HFFc6 (cell line): ENCODE measurements at places on chromosomes 1 and 21.
A peak's percentile ranks its signal among the peaks of the same experiment; 100 is the strongest.

DNA sequence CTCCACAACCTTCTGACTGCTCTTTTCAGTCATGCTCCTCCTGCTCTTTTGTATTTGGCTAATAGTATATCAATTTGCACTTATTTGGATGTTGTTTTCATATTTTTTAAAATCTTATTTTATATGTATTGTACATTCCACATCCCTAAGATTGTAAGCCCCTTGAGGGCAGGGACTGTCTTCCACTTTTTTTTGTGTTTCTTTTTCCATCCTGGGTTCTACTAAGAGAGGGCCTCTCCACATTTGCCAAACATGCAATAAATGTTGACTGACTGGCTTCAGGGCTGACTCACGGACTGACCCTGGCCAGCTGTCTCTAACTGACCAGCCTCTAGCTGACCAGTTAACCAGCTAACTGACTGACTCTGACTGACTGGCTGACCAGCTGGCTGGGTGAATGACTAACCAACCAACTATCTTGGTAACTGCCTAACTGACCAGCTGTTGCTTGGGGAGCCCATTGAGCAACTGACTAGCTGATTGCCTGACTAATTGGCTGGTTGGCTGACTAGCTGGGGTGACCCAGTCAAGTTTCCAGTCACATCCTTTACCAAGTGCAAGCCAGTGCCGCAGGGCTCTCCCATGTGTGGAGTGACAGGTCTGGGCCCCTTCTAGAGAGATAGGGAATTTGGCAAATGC is 16.1 kb downstream of the CSF1 start:
- peak; percentile 79 for DNase-seq

DNA sequence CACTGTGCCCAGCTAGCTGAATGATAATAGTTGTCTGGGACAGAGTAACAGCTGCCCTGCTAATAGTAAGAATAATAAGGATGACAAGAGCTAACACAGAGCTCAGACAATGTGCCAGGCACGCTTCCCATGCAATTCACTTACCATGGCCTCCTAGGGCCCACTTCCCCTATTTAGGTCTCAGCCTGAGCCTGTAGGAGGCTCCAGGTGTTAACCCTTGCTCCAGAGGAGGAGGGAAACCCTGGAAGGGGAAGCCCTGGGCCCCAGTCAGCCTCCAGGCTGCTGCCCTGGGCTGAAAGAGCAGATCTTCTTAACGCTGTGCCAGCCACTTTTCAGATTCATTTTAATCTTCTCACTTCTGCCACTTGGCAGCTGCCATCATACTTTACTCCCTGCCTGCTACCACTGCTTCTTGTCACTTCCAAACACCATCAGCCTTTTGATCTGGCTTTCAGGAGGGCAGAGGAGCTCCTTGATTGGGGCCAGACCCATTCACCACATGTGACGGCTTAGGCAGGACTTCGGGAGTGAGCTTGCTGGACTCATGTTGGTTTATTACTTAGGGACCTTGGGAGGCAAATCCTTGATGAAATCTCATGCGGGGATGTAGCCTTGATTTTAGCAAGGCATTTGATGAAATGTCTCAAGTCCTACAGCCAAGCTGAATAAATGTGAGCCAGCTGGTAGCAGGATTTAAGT is 66.7 kb upstream of the PARP1 start:
- DNase-seq: no peak

GRCh38 chr1:75053207-75053606 is 81.0 kb upstream of the LHX8 start:
- DNase-seq: no peak

DNA sequence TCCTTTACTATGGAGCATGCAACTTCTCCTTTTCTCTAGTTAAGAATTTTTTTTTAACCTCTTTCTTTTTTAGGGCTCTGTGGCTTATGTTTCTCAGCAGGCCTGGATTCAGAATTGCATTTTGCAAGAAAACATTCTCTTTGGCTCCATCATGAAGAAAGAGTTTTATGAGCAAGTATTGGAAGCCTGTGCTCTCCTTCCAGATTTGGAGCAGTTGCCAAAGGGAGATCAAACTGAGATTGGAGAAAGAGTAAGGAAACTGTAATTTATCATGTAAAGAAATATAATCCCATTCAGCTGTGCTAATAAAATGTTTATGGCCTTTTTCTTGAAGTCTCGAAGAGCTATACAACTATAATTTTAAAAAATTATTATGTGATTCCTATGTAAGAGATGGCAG is 70.1 kb downstream of the HSPA13 start:
- no peak for DNase-seq

GRCh38 chr1:94714552-94714951 is 105.6 kb upstream of the SLC44A3 start:
- DNase-seq: no peak

DNA sequence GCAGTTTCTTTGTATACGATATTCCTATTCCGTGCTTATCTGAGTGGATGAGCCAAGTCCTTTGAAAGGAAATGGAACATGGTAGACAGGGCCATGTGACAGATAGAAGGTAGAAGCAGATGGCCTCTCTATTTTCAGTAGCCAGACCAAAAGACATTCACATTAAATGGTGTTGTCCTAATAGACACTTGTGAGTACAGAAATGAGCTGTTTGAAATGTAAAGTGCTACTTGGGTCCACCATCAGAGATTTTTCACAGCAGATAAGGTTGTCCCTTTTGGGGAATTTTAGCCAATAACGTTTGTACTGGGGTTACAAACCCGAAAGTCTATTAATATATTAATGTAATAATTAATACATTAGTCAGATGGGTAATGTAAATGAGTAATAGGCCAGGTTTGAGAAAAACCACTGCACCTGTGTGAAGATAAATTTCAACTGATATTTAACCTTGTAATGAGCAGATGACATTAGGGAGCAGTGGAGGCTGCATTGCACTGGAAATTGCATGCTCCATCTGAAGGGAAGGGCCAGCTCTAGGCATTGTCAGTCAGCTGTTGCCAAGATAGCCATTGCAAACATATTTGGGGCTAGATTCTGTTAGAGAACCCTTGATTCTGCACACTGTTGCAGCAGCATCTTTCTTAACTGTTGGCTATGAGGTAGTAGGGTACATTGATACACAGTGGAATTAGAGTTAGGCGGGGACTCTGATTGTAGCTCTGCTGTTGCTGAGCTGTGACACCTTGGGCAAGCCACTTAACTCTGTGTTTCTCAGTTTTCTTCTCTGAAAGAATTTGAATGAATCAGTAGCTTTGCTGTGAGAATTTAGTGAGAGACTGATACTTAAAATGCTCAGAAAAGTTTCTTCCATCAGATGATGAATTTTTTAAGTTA is 43.8 kb downstream of the FGGY start:
- no peak for DNase-seq

DNA sequence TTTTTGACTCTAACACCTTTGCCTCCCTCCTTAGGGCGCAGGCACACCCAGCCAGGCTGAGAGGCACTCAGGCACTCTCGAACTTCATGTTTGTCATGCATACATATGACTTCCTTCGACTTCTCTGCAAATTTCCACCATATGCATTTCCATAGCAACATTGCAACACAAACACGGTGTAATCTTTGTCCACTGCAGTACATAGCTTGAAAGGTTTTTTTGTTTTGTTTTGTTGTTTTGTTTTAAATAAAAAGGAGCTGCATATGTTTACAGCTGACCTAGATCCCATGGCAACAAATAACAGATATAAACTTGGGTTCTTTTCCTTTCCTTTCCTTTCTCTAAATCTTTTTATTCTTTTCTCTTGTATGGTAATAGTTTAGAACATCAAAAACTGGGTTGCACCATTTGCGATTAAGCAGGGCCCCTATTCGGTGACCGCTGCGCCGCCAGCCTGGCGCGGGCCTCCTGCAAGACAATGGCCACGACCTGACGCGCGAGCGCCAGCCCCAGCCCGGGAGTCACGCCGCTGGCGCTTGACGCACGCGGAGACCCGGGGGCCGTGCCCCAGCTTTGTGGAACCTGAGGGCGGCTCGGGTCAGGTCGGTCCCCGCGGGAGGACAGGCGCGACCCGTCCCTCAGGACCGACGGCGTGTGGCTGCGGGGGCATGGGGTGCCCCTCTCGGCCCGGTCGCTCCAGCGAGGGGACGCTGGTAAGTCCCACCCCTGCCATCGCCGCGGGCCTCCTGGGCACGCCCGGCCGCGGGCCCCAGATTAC is 35.2 kb downstream of the CCN1 start:
- peak; percentile 16 for DNase-seq

DNA sequence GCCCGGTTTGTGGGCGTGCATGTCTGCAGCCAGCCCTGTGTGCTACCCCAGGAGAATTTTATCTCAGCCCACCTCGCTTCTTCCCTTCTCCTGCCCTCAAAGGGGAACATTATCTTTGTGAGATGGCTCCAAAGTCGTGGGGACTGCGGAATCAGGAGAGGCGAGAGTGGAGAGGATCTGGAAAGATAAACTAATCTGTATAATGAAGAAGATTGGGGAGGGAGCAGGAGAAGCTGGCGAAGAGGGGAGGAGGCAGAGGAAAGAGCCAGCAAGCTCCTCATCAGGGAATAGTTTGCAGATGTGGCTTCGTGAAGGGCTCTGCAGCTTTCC is 310.3 kb downstream of the MATN1 start:
- no peak for DNase-seq
